ACHN (cell line): ENCODE measurements at places on chromosomes 4 and X.

- no peak for DNase-seq
Measured at GRCh38 chrX:28498658-28499057, 88.6 kb upstream of the IL1RAPL1 start.

GRCh38 chr4:7473081-7473480 lies 38.4 kb upstream of the PSAPL1 start:
- no peak for DNase-seq

GRCh38 chr4:95267081-95267480 lies 281.7 kb downstream of the UNC5C start:
- peak; percentile 79 for DNase-seq

DNA sequence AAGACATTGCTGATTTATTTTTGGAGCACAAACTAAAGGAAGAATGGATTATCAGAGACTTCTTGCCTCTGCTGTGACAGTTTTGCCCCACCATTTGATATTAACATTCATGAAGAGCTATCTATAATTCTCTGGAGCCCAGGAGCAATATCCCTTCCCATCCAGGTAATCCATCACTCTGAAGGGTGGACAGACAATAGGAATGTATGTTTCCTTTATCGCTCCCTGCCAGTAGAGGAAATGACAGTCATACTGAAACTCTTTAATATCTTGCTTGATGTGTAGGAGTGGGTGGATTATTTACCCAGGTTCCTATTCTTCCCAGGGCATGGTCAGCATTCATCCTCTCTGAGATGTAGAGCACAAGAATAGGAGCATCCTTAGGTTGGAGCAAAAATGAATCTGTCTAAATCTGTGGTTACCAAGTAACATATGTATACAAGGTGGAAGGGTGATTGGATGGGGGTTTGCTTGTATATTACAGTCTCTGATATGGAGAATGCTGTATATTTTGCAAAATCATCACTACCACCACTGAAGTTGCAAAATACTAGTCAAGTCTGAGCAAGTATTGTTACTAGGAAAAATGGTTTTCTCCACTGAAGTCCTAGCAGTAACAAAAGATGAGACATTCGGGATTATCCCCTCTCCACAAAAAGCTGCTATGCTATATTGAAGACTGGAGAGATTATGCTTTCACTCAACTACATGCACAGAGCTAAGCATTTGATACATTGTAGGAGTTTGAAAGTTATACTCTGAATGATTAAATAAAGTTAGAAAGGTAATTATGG lies 151.6 kb downstream of the CBLL2 start:
- DNase-seq: no peak

DNA sequence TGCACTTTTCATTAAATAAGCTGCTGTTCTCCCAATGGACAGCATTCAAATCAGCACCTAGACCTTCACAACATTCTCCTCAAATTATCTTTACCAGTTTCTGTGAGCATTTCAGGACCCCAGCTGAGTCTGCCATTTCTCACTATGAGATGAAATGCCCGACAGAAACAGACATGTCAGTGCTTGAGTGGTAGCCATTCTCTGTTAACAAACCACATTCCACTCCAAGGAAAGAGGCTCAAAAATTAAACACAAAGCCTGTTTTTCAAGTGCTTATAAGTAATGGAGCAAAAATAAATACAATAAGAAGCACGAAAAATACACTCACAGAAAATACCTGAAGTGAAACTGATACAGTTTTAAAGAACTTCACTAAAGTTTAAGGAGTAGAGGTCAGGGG lies 320.2 kb upstream of the PRPS2 start:
- DNase-seq: no peak

DNA sequence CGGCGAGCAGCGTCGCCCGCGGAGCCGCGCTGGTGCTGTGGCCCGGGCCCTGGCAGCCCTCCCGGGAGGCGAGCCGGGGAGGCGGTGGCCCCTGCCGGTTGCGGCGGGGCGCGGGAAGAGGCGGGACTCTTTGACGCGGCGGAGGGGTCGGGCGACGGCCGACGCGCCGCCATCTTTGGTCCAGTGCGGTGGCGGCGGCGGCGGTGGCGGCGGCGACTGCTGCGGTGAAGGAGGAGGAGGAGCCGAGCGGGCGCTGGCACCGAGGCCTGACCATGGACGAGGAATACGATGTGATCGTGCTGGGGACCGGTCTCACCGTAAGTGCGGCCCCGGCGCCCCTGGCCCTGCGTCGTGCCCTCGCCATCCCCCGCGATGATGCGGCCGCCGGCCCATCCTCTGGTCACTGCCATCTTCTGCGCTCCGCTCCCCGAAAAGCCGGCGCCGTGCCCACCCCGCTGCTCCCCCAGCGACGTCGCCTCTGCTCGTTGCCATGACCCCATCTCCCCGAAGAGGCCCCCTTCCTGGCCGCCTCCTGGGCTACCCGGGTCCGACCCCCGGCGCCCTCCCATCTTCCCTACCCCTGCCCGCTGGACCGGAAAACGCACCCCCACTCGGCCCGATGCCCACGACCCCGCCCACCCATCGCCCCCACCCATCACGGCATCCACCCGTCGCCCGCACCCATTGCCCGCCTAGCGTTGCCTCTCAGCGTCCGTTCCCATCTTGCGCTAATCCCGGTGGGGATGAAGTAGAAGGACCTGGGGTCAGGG lies at the start of gene GDI1:
GDI1 (plus strand) TSS at position 172 of the 770 bp plus-strand sequence; CDS start at position 273, 101 bp downstream.
- peak; percentile 31 for DNase-seq

DNA sequence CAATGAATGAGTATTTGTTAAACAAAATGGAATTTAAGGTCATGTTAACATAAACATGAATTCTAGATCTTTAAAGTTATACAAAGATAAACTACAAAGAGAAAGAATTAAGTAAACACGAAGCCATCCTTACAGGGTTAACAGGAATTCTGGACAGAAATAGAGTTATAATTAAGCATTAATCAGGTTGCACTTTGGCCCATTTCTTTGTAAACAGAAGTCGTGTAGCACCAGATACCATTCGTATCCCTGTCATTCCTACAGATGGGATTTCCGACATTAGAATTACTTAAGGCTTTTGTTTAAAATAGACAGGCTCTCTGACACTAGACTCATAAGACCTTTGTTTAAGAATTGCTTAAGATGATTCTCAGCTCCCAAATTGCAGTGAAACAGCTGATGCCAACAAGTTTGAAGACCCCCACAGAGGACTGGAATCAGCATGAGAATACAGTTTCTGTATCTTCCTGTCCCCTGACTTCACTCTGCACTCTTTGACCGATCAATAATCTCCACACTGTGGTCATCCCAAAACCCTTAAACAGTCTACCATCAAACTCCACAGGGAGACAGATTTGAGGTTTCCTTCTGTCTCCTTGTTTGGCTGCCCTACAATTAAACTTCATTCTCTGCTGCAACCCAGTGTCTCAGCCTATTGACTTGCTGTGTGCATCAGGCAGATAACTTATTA lies 22.3 kb upstream of the TMEM150C start:
- DNase-seq: no peak

GRCh38 chr4:5791654-5792053 lies 80.7 kb downstream of the EVC start:
- DNase-seq: no peak

DNA sequence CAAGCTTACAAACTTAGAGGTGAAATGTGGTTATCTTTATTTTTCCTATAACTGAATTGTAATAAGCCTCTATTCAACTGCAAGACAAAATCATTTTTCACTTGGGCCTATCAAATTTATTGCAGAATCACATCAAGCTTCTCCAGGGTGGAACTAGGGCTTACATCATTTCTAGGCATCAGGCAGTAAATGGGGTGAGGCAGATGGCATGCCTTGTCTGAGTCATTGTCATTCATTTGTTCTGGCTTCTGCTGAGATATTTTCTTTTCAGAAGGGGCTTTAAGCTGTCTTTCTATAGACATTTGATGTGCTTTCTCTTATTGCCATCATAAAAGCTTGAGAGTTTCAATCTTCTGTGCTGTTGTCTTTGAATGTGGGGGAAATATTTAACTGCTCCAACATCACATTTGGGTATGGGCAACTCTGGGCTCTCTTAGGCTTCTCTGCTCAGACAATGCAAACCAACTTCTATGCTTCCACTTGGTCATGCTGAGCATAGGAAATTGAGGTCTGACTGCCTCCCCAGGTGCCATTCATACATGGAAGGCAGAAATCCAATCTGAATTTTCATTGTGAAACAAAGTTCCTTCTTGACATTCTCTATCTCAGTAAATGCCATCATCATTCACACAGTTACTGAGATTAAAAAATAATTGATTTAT lies 225.8 kb upstream of the GIMD1 start:
- no peak for DNase-seq

- DNase-seq: no peak
Measured at GRCh38 chrX:1190596-1191145, 21.8 kb downstream of the CRLF2 start.
